Esophagus mucosa (tissue), 1 donor: ENCODE measurements at places on chromosomes 12 and 14. TPM values are rescaled to one million over a fixed set of nuclear protein-coding genes. Genes with fewer than 3 reads are reported as not detected.

The KRT85 gene
- not detected for total RNA-seq

The PKP2 gene
- 13.7 TPM for total RNA-seq

The IFNG gene
- total RNA-seq = not detected

The ADAM20 gene
- 0.80 TPM for total RNA-seq

The TOGARAM1 gene
- total RNA-seq = 8.8 TPM

The LRFN5 gene
- 0.20 TPM for total RNA-seq

The RNU7-1 gene
- total RNA-seq = not detected

The SERPINA10 gene
- total RNA-seq = not detected

The POLR3B gene
- total RNA-seq = 9.4 TPM

The LRRK2 gene
- 14.6 TPM for total RNA-seq

The SAMD4A gene
- 1.5 TPM for total RNA-seq

The SYT10 gene
- total RNA-seq = not detected

The DHRS4 gene
- 22.2 TPM for total RNA-seq

The KRR1 gene
- total RNA-seq = 46.7 TPM

The SLC5A8 gene
- not detected for total RNA-seq

The SUOX gene
- total RNA-seq = 16.0 TPM

The PCK2 gene
- 44.4 TPM for total RNA-seq

The JPH4 gene
- total RNA-seq = 0.04 TPM

The CMTM5 gene
- not detected for total RNA-seq

The PTHLH gene
- 19.0 TPM for total RNA-seq

The DDX51 gene
- total RNA-seq = 9.0 TPM

The MYO1A gene
- total RNA-seq = 0.52 TPM

The OR5AU1 gene
- total RNA-seq = not detected

The MIP gene
- total RNA-seq = not detected

The C14orf180 gene
- total RNA-seq = not detected

The MAP1LC3B2 gene
- total RNA-seq = 2.3 TPM

The SDR9C7 gene
- total RNA-seq = 26.0 TPM

The OR4E2 gene
- total RNA-seq = not detected

The GCH1 gene
- total RNA-seq = 8.9 TPM

The CINP gene
- total RNA-seq = 29.6 TPM

The ADAM21 gene
- not detected for total RNA-seq

The PLEKHH1 gene
- total RNA-seq = 4.5 TPM

The TMPRSS12 gene
- not detected for total RNA-seq

The TSPAN19 gene
- not detected for total RNA-seq

The WSCD2 gene
- total RNA-seq = 0.32 TPM

The SMCO2 gene
- total RNA-seq = 0.76 TPM

The DLK1 gene
- 0.16 TPM for total RNA-seq

The CMKLR1 gene
- 0.56 TPM for total RNA-seq

The EIF2S3B gene
- 1.4 TPM for total RNA-seq

The EML1 gene
- 6.0 TPM for total RNA-seq

The GALNT16 gene
- 1.00 TPM for total RNA-seq
